ENCODE measurements at places on chromosomes 11 and 22.

DNA sequence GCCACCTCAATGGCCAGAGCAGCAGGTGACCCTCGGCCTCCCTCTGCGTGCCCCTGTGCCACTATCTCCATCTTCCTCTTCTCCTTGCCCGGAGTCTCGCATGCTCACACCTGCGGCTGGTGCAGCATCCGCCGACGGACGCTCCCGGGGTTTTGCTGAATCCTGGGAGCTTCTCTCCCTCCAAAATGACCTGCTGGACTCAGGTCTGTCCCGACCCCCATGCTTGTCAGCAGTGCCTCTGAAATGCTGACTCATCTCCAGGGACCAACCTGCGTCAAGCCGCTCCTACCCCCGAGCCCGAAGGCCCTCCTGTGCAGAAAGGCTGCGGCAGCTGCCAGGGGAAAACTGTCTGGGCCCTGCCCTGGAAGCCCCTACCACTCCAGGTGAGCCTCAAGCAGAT, 58.4 kb downstream of the CELSR1 start:
- no peak for DNase-seq

DNA sequence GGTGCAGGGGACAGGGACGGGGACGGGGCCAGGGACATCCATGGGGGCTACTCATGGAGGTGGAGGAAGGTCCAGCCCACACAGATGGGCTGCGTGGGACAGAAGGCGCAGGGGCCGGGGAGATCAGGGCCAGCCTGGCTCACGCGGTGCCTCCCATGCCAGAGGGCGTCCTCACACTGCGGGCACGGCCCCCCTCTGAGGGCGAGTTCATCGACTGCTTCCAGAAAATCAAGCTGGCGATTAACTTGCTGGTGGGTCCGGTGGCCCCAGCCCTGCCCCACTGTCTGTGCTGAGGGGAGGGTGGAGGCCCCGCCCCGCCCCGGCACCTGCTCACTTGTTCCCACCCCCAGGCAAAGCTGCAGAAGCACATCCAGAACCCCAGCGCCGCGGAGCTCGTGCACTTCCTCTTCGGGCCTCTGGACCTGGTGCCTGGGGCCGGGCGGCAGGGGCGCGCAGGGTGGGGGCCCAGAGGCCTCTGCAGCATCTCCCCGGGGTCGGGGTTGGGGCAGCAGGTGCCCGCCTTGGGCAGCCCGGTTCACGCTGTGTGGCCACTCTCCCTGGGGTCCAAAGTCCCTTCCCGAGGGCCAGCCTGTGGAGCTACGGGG, 15.8 kb downstream of the EPS8L2 start:
- peak; percentile 61 for DNase-seq

DNA sequence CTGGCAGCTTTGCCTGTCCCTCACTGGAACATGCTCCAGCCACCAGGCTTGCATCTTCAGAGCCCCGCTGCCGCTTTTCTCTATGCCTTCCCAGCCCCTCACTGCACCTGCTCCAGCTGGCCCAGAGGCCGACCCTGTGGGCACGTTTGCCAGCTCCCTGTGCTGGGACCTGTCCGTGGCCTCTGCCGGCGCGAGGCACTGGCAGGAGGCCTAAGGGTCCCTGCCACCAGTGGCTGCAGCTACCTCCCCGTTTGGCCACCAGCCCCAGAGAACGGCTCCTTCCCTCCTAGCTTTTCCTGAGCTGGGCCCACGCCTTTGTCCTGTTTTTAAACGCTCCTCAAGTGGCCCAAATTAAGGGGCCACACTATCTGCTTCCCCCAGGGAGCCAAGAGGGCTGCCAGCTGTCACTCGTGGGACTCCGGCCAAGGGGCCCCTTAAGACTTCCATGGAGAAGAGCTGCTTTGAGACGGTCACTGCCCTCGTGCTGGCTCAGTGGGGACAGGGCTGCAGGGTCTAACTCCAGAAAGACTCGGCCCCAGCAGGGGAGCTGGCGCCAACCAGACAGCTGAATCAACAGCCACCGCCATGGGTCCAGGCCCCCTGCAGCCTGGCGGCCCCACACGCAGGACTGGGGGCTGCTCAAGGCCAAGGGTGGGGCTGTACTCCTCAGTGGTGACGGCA, 24.6 kb upstream of the WNT7B start:
- no peak for DNase-seq

- no peak for DNase-seq
These were observed 78.3 kb downstream of the EMSY start for GRCh38 chr11:76523147-76523546.

- DNase-seq: no peak
These were observed 54.6 kb downstream of the LRRC32 start for GRCh38 chr11:76615950-76616349.

GRCh38 chr11:72223615-72224563, 678 bp upstream of the INPPL1 start:
- peak; percentile 62 for DNase-seq

GRCh38 chr22:50670513-50670912, 2.1 kb upstream of the SHANK3 start:
- no peak for DNase-seq

DNA sequence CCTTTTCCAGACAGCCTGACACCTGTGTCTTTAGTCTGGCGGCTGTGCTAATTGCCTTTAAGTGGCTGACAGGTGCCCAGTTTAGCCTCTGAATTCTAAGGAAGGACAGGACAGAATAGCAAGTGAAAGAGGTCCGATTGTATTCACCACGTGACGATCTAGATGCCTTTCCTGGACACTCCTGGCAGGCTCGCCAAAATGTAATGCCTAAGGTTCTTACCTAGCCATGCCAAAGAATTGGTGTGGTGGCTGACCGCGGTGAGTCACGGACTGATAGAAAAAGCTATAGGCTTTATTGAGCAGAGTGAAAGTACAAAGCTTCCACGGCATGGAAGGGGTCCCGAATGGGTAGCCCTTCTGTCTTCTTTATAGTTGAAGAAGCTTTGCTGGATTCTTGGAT, 26.7 kb downstream of the ANKRD42 start:
- no peak for DNase-seq

DNA sequence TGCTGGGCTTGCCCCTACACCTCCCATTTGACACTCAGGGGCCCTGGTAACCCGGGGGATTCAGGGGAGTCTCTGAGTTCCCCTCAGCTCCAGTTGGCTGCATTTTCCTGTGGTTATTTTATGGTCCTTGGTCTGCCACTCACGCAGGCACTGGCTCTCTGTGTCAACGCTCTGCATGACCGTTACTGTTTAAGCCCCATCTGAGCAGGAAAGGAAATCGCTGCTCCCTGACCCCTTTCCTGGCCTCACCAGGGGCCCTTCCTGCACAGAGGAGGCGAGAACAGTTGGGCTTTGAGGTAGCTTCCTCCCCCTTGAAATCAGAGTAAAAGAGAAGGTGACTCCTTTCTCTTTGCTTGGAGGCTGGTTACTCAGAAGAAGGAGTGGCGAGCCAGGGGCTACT, 2.4 kb downstream of the C1QTNF4 start:
- DNase-seq: no peak

- DNase-seq: peak; percentile 83
These were observed 5.7 kb downstream of the CDCA5 start for GRCh38 chr11:65078151-65078550.

- DNase-seq: no peak
These were observed 13.7 kb downstream of the ZBTB16 start for GRCh38 chr11:114073007-114073827.

GRCh38 chr22:28023774-28024173, 104.7 kb upstream of the PITPNB start:
- no peak for DNase-seq

- no peak for DNase-seq
These were observed 45.3 kb upstream of the HMGXB4 start for GRCh38 chr22:35212009-35212408.

- DNase-seq: no peak
These were observed 204.5 kb downstream of the LRRC4C start for GRCh38 chr11:41254966-41255365.

DNA sequence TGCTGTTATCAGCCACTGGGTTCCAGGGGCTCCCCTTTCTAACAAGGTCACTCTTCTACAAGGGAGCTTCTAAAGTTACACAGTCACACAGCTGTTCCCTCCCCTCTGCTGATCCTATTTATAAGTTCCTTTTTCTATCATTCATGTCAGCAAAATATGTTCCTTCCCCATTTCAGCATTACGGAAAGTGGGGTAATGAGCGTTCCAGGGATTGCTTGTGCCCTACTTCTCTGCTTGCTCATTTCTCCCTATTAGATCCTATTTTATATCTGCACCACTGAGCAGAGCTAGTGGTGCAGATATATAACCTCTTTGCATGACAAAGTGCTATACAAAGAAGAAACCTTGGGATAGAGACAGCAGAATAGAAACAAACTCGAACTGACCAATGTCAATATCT, 22.7 kb upstream of the PLEKHB1 start:
- DNase-seq: no peak

DNA sequence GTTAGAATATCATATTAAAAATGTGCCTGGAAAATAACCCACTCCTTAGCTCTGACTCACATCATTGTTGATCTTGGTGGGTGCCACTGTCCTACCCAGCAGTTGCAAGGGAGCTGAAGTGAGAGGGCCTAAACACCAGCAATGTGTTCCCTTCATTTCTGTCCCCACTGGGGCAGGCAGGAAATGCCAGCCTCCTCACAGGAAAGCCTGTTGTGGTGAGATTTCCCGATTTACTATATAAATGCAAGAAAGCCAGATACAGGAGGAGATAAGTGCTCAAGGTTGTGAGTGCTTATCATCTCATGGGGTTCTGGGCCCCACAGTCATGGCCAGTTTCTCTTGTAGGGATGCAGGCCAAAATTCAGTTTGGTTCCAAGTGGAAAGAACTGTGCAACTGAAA, 15.8 kb upstream of the FLI1 start:
- DNase-seq: no peak

- DNase-seq: no peak
These were observed 936 bp downstream of the IL17REL start for GRCh38 chr22:50011447-50012210.

GRCh38 chr22:49849161-49850020, 4.3 kb upstream of the ZBED4 start:
- DNase-seq: no peak

DNA sequence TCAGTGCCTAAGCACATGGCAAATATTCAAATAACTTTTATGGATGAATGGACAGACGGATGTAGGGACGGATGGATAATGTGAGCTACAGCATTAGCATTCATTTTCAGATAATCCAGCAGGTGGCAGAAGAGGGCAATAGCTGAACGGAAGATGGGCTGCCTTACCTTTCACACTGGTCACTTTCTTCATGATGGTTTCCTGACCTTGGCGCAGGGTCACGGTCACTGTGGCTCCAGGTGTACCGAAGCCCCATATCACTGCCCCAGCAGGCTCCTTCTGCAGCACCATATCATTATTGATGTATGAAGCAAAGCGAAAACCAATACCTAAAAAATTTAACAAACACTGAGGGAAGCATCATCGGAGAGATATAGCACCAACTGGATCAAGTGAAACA, 4.3 kb downstream of the SIAE start:
- DNase-seq: peak; percentile 70

- no peak for DNase-seq
These were observed 7.9 kb upstream of the GAB2 start for GRCh38 chr11:78425399-78426070.

DNA sequence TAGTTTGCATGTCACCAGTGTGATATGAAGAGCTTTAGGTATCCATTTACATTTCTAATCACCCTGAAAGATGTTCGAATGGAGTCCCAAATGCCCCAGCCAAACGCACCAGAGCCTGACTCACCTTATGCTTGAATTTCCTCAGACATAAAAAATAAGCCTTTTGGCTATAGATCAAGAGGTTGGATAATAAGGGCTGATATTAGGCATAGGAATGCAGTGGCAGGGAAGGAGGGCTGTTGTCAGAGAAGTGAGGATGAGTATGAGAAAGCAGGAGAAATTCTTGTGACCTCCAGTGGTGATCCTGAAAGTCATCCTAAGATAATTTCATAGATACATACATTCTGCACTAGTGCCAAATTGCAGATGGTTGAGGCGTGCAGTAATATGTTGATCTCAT, 264.6 kb downstream of the NELL1 start:
- DNase-seq: no peak

DNA sequence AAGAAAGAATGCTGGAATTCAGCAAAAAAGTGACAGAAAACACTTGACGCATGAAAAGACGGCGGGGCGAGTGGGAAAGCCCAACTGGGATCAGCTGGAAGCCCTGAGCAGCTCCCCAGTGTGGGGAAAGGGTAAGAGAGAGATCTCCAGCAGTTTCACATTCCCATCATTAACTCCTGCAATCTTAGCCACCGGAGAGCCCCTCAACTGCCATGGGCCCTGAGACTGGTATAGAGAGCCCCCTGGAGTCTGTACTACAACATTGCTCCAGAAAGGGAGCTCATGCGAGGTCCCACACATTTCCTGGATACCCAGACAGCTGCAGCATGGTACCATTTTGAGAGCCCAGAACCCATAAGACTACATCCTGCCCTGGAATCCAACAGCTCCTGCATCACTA, 31.1 kb downstream of the MRGPRX4 start:
- no peak for DNase-seq

GRCh38 chr11:1947592-1948237, 583 bp downstream of the MRPL23 start:
- no peak for DNase-seq

DNA sequence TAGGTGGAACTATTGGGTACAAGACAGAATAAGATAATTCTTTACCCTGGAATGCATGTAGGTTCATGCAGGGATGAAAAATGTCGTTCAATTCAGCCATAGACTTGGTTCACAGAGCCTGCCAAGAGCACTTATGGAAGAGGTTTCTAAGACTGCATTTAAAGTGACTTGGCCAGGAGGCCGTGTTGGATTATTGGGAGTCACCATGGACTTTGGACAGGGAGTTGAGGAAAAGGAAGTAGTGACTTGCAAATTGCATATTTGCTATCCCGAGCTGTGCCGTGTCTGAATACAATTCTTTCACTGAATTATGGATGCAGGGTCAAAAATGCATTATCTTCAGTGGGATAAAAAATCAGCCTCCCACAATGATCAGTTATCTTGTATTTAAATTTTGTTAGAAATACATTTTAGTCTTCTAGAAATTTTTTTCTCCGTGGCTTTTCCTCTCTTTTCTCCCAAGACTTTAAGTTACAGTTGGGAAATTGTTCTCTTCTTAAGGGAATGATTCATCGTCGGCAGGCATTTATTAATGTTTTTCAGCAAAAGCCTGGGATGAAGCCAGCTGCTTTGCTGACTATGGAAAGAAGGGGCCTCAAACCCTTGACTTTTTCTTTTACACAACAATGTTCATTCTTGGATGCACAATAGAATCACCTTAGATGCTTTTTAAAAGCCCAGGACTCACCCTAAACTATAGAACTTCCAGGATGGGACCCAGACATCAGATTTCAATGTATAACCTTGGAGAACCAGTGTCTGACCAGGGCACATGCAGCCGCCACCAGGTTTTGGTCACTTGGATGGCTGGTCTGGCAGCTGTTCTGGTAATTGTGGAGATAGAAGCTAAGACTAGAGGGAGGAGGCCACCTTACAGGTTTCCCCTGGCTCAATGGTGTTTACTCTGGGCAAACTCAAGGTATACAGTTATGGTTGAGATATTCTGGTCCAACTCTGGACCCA, 70.8 kb downstream of the FAT3 start:
- no peak for DNase-seq

DNA sequence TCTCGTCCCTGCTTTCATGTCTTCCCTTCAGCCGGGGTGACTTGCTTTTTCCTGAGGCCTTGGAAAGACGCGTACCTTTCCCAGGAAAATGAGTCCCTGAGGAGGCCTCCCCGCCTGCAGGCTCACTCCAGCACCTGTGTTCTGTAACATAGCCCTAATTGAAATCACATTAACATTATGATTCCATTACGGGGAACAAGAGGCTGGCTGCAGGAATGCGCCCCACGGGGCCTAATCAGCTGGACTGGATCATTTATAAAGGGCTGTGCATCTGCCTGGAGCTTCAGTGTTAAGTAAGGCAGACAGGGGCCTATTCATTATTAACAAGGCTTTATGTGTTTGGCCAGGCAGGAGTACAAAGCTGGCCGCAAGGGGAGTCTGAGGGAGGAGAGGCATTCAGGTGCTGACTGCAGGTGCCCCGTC, 41.9 kb upstream of the TSPAN18 start:
- DNase-seq: no peak

Data from CD4-positive, alpha-beta T cell treated with Interleukin-21 for 1 hour (primary cell).